Activated CD4-positive, alpha-beta T cell treated with anti-CD3 and anti-CD28 coated beads, Interleukin-2, Interleukin-6, amounts not matched to agents 100 ng/mL and 50 ng/mL, durations not matched to agents 16 hours and 8 hours (primary cell): ENCODE measurements at places on chromosomes 7 and 10.

- no peak for DNase-seq
Observed at GRCh38 chr10:111116211-111116610, 39.4 kb downstream of the ADRA2A start.

DNA sequence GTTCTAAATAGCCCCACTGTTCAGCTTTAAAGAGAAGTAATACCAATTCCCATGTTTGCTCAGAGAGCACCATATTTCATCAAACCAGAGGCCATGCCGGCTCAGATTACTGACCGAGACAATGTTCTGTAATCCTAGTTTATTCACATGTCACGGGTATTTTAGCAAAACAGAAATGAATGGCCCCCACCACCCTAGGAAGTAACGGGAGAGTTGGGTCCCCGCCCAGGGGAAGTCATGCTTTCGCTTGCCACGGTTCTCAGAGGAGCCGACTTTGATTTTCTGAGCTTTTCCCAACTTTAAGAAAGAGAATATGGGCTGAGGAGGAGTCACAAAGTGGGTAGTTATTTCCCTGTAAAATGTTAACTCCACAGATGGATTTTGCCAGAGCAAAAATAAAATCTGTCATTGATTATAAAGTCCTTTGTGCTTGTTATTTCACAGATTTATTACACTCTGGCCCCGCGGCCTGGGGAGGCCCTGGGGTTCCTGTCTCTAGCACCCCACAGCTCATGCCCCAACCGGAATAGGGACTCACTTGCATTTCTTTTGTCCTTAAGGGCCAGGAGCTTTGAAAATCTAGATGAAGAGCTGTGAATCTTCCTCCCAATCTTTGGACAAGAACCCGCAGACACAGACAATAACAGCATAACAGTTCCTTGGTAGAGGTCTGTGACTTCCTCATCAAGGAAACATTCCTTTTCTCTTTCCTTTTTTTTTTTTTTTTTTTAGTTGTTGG, 3.7 kb upstream of the GDF10 start:
- no peak for DNase-seq

DNA sequence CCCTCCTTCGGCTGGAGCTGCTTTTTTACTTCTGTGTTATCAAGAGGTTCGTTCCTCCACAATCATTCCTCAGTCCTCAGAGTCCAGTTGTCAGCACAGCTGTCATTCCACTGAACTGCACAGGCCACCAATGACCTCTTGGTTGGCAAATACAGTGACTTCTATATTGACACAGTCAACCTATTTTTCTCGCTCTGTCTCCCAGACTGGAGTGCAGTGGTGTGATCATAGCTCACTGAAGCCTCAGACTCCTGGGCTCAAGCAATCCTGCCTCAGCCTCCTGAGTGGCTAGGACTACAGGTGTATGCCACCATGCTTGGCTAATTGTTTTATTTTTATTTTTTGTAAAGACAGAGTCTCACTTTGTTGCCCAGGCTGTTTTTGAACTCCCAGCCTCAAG, 27.7 kb downstream of the CRCP start:
- no peak for DNase-seq

- DNase-seq, result no peak
Observed at GRCh38 chr10:33244354-33244967, 90.0 kb downstream of the NRP1 start.

DNA sequence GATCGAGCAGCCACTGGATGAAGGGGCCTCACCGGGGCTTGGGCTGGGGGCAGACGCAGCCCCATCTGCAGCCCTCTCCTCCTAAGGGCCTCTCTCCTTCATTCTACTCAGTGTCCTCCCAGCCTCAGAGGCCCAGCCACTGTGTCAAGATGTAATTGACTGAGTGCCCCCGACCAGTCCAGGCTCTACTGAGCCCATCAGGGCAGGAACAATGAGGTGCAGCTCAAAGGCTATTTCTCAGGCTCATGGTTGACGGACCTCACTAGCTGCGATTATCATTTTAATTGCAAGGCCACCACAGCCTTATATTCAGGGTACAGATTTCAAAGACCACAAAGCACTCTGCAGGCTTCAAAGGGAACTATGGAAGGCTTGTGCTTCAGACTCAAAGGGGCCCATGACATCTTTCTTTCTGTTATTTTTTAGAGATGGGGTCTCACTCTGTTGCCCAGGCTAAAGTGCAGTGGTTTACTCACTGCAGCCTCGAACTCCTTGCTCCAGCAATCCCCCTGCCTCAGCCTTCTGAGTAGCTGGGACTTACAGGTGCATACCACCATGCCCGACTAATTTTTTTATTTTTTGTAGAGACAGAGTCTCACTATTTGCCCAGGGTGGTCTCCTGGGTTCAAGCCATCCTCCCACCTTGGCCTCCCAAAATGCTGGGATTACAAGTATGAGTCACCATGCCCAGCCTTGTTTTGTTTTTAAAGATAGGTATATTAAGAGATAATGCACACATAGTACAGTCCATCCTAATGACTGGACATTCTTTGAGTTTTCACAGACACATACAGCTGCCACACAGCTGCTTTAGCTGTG, 23.7 kb downstream of the SLC29A3 start:
- no peak for DNase-seq

DNA sequence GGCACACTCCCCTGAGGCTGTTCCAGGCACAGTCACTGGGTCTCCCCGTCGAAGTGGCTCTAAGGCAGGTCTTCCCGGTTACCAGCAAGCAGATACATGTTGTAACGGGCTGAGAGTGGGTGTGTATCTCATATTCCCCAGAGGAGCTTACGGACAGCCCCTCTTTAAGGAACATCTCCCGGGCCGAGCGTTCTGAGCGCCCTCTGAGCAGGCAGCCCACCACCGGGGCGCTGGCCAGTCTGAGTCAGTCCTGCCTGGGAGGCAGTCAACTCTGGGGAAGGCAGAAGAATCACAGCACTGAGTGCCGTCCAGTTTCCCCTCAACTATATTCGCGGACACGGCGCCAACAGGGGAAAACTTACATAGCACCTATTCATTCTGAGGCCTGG, 117.4 kb downstream of the LHPP start:
- DNase-seq, result no peak

- peak; percentile 19 for DNase-seq
Observed at GRCh38 chr10:50347394-50347802, 96.1 kb upstream of the ASAH2 start.

- no peak for DNase-seq
Observed at GRCh38 chr10:71434760-71435394, 38.2 kb downstream of the CDH23 start.

- peak; percentile 3 for DNase-seq
Observed at GRCh38 chr10:34758447-34758996, 56.6 kb downstream of the PARD3 start.

GRCh38 chr10:84574102-84574501, 245.7 kb downstream of the CCSER2 start:
- no peak for DNase-seq

GRCh38 chr7:25835197-25835596, 316.8 kb upstream of the NFE2L3 start:
- no peak for DNase-seq

DNA sequence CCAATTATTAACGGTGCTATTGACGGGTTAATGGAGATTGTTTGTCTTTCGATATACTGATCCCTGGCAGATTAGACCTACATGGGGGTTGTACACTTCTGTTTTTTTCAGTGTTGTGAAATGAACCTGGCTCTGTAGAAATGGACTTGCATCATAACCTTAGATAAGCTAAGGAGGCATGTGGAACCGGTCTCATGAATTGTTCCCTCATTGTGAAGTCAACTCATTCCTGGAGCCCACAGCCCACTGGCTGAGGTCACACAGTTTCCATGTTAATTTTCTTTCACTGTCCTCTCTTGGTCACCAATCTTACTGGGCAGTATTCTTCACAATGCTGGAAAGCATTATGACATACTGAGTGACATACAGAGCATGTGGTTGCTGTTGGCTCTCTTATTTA, 202.8 kb downstream of the BMPER start:
- DNase-seq, result no peak

GRCh38 chr10:27345455-27345920, 104.9 kb upstream of the ACBD5 start:
- DNase-seq, result peak; percentile 38

DNA sequence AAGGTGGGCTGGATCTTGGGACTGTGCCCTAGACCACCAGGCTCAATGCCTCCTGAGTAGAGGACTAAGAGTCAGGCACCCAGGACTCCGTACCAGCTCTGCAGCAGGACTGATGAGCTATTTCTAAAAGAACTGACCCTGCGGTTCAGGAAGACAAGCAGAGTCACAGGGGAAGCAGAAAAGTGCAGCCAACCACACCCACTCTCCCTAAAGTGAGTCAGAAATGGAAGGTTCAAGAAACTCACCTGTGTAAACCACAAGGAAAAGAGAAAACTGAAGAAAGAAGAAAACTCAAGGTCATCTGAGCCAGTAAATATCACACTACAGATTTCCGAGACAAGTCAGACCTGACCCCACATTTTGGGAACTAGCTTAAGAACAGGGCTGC, 2.5 kb downstream of the PARP12 start:
- DNase-seq, result peak; percentile 30

- no peak for DNase-seq
Observed at GRCh38 chr10:61742812-61743211, 80.1 kb downstream of the CABCOCO1 start.

- peak; percentile 39 for DNase-seq
Observed at GRCh38 chr7:130929896-130930659, 196.1 kb upstream of the KLF14 start.

DNA sequence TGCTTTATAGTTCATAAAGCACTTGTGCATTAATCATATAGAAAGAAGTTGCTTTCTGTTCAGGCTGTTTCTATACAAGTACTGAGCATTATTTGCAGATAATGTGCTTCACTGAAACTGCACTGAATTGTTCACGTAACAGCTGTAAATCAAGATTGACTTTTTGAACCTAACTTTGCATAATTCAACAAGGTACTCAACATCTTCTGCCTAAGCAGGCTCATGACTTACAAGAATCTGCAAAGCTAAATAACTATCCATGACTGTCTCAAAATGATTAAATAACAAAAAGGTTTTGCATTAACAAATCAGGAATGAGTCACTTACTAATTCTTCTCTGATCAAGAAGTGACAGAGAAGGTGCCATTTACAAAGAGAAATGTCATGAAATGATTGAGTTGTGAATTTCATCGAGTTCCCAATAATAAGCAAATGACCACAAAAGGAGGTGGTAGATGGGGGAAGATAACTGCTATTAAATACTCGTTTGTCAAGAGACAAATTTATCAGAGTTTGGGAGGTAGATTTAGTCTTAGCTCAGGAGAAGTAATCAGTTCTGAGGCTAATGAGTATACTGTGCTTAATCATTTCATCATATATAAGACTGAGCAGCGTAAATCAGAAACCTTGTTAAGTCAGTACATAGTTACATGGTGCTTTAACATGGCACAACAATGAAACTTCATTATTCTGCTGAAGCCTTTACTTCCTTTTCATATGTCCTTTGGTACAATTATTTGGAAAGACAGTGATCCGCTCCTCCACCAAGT, 161.3 kb upstream of the LRRN3 start:
- peak; percentile 5 for DNase-seq

GRCh38 chr7:92682903-92683539, 92.8 kb upstream of the FAM133B start:
- peak; percentile 50 for DNase-seq

GRCh38 chr7:30348083-30348560, 63.7 kb downstream of the ZNRF2 start:
- peak; percentile 82 for DNase-seq

- no peak for DNase-seq
Observed at GRCh38 chr7:139051655-139052054, 15.8 kb upstream of the ZC3HAV1L start.

GRCh38 chr7:105622106-105622731, 40.9 kb upstream of the EFCAB10 start:
- DNase-seq, result no peak

- DNase-seq, result no peak
Observed at GRCh38 chr7:120919466-120919865, 31.1 kb upstream of the ING3 start.

DNA sequence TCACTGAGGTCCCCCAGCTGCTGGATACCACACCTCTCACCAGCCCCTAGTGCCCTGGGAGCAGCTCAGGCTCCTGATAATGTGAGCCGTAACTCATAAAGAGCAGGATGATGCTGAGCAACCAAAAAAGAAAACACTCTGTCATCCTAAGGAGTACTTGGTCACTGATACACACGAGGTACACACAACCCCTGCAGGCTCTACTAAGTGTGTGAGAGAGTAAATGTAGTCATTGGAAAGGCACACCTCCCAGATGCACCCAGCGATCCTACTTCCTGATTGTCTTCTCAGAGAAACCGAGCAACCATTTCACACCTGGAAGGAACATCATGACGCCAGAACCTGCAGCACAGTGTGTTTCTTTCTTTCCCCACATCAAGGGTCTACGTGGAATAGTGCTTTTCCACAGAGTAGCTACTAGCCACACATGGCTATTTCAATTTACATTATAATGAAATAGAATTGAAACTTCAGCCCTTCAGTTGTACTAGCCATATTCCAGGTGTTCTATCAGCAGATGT, 34.2 kb downstream of the FIGNL1 start:
- no peak for DNase-seq
